ENCODE measurements at places on chromosomes 3 and 15.

- no peak for DNase-seq
These were observed 40.8 kb upstream of the ST3GAL6 start for GRCh38 chr3:98722389-98722788.

DNA sequence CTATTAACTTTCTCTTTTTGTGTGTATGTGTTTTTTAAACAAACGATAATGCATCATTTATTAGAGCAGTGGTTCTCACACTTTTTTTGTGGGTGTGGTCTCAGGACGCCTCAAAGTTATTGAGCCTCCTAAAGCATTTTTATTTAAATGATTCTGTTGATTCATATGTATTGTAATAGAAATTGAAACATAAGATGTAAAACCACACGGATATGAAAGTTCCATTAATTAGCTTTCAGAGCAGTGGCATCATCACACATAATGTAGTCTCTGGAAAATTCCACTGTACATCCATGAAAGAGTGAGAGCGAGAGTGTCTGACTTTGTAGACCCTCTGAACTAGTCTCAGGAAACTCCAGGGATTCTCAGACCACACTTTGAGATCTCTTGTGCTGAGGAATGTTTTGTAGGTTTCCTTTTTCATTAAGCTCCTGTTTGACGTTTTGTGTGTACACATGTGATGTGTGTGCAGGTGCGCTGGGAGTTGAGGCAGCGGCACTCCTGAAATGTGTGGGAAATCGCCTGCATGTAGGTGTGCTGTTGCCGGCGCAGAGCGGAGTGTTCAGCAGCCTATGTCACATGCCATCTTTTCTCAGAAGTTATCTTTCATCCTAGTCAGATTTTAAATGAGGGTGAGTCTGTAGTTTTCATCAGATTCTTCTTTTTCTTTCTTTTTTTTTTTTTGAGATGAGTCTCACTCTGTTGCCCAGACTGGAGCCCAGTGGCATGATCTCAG is 5.3 kb upstream of the TRAK1 start:
- no peak for DNase-seq

DNA sequence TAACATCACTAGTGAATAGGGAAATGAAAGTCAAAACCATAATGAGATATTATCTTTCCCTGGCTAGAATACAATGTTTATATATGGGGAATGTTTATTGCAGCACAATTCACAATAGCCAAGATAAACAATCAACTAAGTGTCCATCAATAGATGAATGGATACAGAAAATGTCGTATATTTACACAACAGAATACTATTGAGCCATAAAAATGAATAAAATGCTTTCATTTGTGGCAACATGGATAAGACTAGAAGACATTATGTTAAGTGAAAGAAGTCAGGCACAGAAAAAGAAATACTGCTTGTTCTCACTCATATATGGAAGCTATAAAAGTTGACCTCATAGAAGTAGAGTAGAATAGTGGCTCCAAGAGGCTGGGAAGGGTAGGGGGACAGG is 65.2 kb downstream of the SLC9C1 start:
- DNase-seq: no peak

DNA sequence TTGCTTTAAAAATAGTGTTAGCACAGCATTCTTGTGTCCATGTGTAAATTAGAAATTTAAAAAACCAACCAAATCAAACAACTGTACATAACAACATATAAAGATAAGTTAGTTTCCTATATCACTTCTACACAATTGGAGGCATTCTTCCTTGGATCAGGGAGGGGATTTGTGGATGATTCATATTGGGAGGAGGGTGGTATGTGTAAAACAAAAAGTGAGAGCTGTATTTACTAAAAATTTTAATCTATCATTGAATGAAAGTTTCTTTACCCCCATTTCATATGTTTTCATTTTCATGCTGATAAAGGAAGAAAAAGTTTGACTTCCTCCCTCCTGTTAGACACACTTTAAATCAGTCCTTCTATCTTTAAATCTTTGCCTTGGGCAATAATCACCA is 325.0 kb downstream of the SATB1 start:
- no peak for DNase-seq

DNA sequence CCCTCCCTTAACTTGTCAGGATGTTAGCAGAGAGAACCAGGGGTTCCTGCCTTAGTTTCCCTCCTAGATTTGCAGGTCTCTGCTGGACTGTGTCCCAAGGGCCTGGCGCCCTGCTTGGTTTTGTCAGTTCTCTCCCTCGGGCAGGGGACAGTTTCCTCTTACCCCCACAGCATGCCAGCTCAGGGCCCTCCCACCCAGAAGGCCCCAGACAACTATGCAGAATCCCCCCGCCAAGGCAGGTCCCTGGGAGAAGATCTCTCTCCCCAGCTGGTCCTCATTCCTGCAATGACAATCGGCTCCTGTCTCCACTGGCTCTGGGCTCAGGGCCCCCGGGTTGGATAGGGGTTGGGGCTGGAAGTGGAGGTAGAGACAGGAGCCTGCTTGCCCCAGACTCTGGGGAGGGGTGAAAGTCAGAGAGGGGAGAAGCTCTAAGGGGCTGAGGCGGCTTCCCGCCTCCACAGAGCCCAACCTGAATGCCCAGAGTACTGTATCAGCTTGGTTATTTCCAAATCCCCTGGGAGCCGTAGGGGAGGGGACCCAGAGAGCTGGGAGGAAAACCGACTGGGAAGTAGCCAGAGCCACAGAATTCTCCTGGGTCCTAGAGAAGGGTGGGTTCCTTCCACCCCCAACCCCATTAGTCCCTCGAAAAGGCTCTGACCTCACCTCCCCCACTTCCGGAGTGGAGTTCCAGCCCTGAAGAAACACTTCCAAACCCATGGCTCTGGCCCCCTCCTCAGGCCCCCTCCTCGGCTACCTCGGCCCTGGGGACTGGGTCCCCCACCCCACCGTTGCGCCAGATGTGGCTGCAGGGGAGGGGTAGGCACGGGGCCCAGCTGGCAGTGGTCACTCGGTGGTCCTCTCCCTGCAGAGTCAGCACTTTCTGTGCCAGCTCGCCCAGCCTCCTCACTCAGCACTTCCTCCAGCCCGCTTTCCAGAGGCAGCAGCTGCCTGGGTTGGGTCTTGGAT is 3.8 kb upstream of the LOXL1 start:
- no peak for DNase-seq

All from stimulated activated CD8-positive, alpha-beta memory T cell treated with anti-CD3 and anti-CD28 coated beads, Interleukin-15, amount 100 ng/mL, for 1 hour (primary cell).